Glomerular endothelial cell (primary cell): ENCODE measurements at places on chromosomes 11 and 22. TPM values are rescaled to one million over a fixed set of nuclear protein-coding genes. Genes with fewer than 3 reads are reported as not detected.

Gene NRIP3
- total RNA-seq = 8.4 and 18.3 TPM in 2 replicates

GRCh38 chr22:35450824-35451569, 51.1 kb downstream of the MCM5 start:
- DNase-seq = no peak

DNA sequence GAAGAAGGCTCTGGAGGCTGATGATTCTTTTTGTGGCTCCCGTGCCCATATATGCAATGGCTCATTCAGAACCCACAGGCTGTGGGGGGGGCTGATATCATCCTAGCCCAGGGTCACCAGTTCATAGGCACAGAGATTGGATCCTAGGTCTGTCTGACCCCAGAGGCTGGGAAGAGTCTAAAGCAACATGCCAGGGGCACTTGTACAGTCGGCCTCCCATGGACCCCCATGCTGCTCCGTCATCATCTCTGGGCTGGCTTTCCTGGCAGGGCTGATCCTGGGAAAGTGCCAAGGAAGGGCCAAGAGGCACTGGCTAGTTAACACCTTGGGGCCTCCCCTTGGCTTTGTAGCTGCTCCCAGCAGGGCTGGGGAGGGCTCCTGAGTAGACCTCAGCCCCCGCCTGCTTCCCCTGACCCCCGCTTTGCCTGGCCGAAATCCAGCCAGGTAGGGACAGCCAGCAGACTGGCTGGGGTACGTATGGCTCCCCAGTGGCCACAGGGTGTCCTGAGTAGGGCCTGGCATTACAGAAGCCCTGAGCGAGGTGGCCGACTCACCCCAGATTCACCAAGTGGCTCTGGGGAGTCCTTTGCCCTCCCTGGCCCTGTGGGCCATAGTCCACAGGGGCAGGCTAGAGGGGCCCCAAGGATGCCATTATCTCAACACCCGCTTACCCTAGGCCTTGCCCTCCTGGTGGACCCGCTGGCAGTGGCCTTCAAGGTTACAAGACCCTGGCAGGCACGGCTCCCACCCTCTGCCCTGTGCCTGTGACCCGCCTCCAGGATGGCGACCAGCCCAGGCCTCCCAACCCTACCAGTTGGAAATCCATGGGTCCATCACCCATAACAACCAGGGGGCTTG, 22.5 kb downstream of the FADS3 start:
- no peak for DNase-seq

GRCh38 chr11:68312780-68313573, 586 bp downstream of the LRP5 start:
- no peak for DNase-seq

DNA sequence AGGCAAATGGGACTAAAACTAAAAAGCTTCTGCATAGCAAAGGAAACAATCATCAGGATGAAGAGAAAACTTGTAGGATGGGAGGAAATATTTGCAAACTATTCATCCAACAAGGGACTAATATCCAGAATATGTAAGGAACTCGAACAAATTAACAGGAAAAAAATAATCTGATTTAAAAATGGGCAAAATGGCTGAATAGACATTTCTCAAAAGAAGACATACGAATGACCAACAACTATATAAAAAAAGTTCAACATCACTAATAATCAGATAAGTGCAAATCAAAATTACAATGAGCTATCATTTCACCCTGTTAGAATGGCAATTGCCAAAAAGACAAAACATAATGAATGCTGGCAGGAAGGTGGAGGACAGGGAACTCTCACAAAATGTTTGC, 12.0 kb downstream of the OR52E1 start:
- no peak for DNase-seq

DNA sequence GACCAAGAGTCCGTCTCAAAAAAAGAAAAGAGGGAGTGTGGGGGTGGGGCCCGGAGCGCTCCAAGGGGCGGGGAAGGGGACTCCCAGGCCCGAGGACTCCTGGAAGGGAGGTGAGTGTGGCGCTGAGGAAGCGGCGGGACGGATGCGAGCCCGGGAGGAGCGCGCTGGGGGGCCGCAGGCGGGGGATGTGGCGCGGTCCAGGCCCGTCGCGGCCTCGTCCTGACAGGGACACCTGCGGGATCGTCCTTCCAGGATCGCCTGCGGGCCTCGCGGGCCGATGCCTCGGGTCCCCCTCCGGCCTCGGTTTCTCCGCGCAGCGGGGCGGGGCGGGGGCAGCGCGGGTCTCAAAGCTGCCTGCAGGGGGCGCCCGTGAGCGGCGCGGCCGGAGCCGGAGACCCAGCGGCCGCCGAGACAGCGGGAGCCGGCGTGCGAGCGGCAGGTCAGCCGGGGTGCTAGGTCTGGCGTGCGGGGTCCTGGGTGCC, 3.8 kb upstream of the ADORA2A start:
- no peak for DNase-seq
